ENCODE measurements at places on chromosomes 7 and 10.

DNA sequence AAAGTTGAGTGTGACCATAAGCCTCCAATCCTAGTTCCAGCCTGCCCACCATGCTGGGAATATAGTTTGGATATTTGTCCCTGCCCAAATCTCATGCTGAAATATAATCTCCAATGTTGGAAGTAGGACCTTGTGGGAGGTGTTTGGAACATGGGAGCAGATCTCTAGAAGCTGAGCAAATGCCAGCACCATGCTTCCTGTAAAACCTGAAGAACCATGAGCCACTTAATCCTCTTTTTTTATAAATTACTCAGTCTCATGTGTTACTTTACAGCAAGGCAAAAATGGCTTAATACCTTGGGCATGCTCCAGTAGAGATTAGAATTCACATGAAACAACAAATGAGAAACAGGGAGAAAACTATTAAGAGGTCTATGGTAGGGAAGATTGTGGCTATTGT lies 27.2 kb downstream of the STEAP1 start:
- no peak for DNase-seq

- DNase-seq, result peak; percentile 82
These were observed 177.2 kb upstream of the INHBA start for GRCh38 chr7:41880107-41880506.

- DNase-seq, result no peak
These were observed 4.5 kb downstream of the MBL2 start for GRCh38 chr10:52768001-52768532.

- peak; percentile 43 for DNase-seq
These were observed 81.9 kb upstream of the ZNF800 start for GRCh38 chr7:127474457-127474856.

DNA sequence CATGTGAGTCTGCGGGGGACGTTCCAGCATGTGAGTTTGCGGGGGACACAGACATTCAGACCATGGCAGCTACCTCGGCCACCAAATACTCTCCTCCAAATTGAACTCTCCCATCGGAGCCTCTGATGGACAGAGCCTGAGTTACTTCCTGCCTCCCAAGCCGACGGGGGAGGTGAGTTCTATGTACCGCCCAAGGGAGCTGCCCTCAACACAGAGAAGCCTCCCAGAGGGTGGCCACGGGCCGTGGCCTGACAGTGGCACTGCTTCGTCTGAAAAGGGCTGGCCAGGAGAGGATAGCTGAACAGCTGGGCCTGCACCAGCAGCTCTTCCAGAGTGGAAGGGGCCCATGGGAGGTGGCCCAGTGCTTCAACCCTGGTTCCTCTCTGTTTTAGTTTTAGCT lies 274.5 kb upstream of the PPP2R2D start:
- DNase-seq, result no peak

DNA sequence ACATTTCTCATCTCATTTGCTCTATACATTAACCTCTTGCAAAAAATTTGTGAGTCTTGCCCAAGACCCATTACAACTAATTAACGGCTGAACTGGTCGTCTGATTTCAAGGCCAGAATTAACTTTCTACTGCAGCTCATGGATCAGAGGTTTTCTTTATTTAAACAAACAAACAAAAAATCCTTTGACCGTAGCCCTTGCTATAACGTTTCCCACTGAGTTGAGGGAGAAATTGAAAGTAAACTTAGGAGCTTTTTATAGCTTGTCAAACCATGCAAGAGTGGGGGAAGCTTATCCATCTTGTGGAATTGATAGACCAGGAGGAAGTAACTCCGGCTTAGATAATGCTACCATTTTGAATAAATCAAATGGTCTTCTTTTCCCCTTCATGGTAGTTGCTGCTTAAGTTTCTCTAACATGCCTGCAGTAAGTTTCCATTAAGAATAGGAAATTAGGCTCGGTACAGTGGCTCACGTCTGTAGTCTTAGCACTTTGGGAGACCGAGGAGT lies 3.3 kb downstream of the SRGN start:
- peak; percentile 27 for DNase-seq

GRCh38 chr10:124521429-124521871 lies 59.8 kb downstream of the LHPP start:
- DNase-seq, result no peak

GRCh38 chr7:3438352-3438751 lies 137.3 kb downstream of the SDK1 start:
- DNase-seq, result peak; percentile 71

DNA sequence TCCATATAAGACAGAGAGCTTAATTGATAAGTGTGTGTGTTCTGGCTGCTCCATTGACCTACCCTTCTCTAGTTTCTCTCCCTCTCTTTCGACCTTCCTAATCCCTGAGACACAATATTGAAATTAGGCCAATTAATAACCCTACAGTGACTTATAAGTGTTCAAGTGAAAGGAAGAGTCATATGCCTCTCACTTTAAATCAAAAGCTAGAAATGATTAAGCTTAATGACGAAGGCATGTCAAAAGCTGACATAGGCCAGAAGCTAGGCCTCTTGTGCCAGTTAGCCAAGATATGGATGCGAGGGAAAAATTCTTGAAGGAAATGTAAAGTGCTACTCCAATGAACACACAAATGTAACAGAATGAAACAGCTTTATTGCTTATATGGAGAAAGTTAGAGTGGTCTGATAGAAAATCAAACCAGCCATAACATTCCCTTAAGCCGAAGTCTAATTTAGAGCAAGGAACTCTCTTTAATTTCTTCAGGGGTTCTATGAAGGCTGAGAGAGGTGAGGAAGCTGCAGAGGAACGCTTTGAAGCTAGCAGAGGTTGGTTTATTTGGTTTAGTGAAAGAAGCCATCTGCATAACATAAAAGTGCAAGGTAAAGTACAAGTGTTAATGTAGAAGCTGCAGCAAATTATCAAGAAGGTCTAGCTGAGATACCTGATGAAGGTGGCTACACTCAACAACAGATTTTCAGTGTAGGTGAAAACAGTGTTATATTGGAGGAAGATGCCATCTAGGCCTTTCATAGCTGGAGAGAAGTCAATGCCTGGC lies 53.8 kb downstream of the ST7 start:
- DNase-seq, result no peak

DNA sequence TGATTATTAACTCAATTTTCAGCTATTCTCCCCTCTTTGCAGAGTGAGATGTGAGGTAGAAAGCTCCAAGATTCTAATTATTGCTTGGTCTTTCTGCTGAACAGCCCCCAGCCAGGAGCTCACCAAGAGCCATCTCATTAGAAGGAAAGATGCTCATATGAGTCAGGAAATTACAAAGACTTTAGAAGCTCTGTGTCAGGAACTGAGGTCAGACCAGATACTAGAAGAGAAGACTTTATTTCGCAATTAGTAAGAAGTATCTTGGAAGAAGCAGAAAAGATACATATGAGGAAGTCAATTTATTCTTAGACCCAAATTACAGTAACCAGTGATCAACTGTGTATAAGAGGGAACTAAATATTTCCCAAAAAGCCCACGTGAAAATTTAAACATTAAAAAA lies 626.9 kb downstream of the ZWINT start:
- no peak for DNase-seq
